ENCODE measurements at places on chromosomes 3 and 15.

GRCh38 chr3:47291158-47291753 lies 8.5 kb downstream of the KLHL18 start:
- no peak for DNase-seq

DNA sequence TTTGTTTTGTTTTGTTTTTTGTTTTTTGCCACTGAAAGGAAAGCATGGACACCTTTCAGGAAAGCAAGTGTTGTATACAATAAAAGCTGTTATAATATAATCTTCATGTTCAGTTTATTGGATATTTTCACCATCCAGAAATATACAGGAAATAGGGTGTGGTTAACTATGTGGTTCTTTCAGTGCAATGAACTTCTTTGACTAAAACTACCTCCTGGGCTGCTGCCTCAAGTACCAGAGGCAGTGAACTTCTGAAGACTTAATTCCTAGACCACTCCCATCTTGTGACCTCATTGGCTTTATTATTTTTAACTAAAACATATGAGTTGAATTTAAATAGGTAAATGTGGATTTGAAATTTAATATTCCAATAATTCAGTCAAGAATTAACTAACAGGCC lies 27.1 kb upstream of the TBL1XR1 start:
- no peak for DNase-seq

DNA sequence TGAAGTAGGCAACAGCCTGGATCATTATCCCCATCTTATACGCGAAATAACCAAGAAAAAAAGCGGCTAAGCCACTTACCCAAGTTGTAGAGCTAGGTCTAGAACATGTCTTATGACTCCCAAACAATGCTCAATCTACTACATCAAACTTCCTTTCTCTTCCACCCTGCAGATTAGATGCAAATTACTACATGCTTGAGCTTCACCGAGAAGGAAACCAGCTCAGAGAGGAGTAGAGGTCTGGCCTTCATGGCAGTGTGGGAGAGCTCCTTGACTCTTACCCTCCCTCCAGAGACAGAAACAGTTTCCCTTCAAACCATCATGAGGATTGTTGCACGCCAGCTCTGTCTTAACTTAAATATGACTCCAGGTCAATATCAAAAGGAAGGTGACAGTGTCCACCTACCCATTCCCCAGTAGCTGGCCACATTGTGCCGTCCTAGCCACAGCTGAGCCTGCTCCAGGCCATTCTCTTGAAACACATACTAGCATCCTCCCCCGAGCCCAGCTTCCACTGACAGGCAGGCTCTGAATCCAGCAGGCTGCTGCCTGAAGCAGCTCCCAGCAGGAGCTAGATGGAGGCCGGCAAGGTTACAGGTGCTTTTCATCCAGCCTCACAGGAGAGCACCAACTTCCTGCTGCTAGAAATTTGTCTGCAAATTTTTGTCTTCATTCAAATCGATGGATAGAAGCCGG lies 56.8 kb downstream of the CPN2 start:
- DNase-seq = no peak

- DNase-seq = no peak
These were observed 138.5 kb upstream of the ARPP21 start for GRCh38 chr3:35500641-35501350.

GRCh38 chr15:26298010-26298658 lies 435.0 kb upstream of the ATP10A start:
- no peak for DNase-seq

DNA sequence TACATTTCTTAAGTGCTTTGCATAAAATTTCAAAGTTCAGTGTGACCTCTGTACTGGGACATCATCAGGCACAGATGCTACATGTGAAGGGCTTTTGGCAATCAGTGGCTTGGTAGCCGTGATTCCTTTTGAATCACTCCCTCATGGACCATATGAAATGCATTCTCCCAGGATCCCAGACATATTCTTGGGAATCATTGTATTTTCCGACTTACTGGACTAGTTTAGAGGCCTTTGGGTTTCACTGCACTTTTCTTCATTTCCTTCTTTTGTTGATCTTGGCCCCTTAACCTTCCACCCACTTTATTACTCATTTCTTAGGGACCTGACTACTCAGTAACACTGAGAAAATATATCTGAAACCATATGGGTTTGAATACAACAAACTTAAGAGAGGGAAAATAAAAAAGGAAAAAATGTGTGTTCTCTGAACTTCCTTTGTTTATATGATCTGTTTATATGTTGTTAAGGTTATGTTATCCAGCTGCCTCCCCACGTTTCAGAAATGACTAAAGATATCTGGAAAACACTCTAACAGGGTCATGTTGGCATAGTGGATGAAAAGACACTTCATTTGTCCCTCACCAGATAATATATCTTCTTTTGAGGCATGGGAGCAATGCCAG lies 35.1 kb downstream of the HMG20A start:
- no peak for DNase-seq

- DNase-seq = no peak
These were observed 4.0 kb upstream of the CSRNP1 start for GRCh38 chr3:39157359-39157758.

DNA sequence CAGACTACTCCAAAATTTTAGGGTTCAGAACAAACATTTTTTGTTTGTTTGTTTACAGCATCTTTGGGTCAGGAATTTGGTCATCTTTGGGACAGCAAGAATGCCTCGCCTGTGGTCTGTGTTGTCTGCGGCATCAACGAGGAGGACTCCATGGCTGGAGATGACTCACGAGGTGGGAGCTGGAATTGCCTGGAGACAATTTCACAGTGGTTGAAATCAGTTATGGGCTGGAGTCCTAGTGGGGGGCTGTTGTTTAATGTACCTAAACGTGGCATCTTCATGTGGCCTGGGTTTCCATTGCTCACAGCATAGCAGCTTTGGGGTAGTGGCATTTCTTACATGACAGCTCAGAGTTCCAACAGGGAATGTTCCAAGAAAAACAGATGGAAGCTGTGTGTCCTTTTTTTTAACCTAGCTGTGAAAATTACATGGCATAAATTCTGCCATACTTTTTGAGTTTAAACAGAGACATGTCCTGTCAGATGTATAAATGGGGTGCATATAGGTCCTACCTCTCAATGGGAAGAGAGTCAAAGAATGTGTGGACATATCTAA lies 507.3 kb upstream of the CBLB start:
- no peak for DNase-seq

DNA sequence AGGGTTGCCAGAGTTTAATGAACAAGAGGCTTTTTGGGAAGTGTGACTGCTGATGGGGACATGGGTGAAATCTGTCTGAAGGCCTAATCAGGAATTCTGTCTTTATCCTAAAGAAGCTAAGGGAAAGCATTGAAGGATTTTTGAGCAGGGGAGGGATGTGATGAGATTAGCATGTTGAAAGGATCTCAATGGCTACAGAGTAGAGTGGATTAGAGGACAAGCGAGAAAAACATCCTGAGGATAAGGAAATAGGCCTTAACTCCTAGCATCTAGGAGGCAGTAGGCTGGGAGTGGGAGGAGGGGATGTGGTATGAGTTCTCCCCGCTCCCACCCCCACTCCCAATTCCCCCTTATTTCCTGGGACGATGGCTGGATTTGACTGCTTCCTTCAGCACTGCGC lies 35.1 kb upstream of the SNTN start:
- no peak for DNase-seq

DNA sequence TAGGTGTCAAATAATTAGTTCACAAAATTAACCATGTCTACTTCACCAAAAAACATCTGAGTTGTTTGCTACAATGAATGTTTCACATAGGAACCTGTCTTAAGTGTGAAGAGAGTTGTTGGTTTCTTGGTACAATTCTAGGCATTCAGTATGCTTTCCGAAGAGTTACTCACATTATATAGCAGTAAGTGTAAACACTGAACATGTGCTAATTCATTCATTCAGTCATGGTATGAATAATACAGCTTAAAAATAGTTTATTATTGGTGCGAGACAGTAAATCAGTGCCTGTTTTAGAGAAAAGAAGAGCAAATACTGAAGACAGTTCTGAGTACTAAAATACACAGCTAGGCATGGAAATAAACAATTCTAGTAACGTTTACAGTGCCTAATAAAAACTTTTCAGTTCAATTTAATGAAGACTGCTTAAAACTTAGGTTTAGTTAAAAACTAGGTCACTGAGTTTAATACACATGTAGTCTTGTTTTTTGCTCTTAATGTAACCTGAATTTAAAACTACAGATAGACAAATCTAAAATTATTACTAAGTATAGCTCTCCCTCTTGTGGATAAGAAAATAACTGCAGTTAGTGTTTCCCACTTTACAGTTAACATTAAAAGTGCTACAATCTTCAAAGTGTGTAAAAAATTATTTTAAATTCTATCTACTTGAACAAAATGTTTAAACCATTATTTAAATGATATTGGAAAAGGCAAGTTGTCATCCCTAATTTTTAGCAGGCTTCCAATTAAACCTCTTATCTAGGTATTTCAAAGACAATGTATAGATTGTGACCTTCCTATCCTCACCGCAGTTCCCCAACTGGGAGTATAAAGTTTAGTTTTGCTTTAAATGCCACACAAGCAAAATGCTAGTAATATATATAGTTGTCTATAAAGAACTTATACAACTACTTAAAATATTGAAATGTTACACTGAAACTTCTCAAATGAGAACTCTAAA lies 20.1 kb upstream of the ZCWPW2 start:
- no peak for DNase-seq

GRCh38 chr15:60460931-60461330 lies 18.0 kb downstream of the ICE2 start:
- DNase-seq = no peak
